ENCODE measurements at places on chromosomes 5 and 9. TPM values are rescaled to one million over a fixed set of nuclear protein-coding genes. Genes with fewer than 3 reads are reported as not detected.

DNA sequence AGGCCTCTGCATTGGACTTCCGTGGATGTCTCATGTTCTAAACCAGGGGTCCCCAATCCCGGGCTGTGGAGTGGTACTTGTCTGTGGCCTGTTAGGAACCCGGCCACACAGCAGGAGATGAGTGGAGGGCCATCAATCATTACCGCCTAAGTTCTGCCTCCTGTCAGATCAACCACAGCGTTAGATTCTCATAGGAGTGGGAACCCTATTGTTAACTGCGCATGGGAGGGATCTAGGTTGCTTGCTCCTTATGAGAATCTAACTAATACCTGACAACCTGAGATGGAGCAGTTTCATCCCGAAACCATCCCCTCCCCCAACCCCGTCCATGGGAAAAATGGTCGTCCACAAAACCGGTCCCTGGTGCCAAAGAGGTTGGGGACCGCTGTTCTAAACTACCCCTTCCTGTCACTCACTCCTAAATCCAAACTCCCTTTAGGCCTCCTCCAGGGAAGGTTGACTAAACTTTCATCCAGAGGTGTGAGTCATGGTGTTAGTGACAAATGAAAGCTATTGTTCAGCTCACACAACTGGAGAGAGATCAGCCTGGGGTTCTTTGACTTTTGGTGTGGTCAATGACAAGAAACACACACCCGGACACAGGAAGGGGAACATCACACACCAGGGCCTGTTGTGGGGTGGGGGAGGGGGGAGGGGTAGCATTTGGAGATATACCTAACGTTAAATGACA is 9.5 kb downstream of the KCNV2 start:
- H3K4me3 ChIP-seq = no peak overlapping the region
- H3K27me3 ChIP-seq = no peaks in the 10 kb centered on the region

- no peak for DNase-seq
- no peaks in the 10 kb centered on the region for H3K36me3 ChIP-seq
- H3K4me1 ChIP-seq = peaks cover 2% of the 10 kb centered on the region
- H3K27ac ChIP-seq = peak overlapping the region; percentile 58
Observed at GRCh38 chr9:761176-761792, 80.2 kb upstream of the DMRT1 start.

DNA sequence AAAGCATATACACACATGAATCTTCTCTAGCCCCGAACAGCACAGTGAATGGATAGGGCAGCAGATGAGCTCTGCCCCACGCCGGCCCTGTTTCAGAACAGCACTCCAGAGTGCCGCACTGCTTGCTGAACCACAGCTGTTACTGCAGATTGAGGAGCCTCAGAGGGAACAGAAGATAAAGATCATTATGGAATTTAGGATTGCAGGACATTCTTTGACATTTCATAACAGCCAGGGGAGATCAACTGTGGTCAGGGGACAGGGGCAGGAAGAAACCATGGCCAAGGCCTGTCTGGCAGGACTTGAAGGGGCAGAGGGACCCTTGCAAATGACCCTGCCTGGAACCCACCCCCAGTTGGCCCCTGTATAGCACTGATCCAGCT is 20.6 kb downstream of the IRF1 start:
- H3K27me3 ChIP-seq = no peaks in the 10 kb centered on the region
- no peak overlapping the region for H3K4me3 ChIP-seq
- DNase-seq = no peak
- no peak overlapping the region for H3K27ac ChIP-seq

The MEF2C gene
- total RNA-seq = 137 TPM

The ELOVL7 gene
- 10.5 TPM for total RNA-seq

GRCh38 chr5:94173100-94173499 is 431.7 kb upstream of the POU5F2 start:
- H3K27me3 ChIP-seq = no peaks in the 10 kb centered on the region
- H3K4me1 ChIP-seq = no peaks in the 10 kb centered on the region
- no peak overlapping the region for H3K27ac ChIP-seq
- no peak for DNase-seq
- no peaks in the 10 kb centered on the region for H3K36me3 ChIP-seq

The ZDHHC11 gene
- 26.0 TPM for total RNA-seq

DNA sequence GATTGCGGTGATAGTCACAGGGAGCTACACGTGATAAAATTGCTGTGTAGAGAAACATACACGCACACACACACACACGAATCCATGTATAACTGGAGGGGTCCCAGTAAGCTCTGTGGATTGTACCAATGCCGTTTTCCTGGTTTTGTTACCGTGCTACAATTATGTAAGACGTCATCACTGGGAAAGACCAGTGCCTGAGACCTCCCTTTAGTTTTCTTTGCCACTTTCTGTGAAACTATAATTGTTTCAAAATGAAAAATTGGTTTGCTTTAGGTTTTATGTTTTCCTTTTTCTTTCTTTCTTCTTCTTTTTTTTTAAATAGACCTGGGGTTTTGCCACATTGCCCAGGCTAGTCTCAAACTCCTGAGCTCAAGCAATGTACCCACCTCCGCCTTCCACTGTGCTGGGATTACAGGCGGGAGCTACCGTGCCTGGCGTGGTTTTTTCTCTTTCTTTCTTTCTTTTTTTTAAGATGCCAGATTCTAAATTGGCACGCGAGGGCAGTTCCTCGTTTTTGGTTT is 21.3 kb downstream of the OR2V2 start:
- no peaks in the 10 kb centered on the region for H3K36me3 ChIP-seq
- no peak overlapping the region for H3K4me3 ChIP-seq
- no peaks in the 10 kb centered on the region for H3K27me3 ChIP-seq
- no peak for DNase-seq
- H3K27ac ChIP-seq = no peak overlapping the region
- no peaks in the 10 kb centered on the region for H3K4me1 ChIP-seq

- H3K36me3 ChIP-seq = peaks cover 6% of the 10 kb centered on the region
- no peaks in the 10 kb centered on the region for H3K4me1 ChIP-seq
- no peak for DNase-seq
- no peak overlapping the region for H3K27ac ChIP-seq
- no peak overlapping the region for H3K4me3 ChIP-seq
- H3K27me3 ChIP-seq = no peaks in the 10 kb centered on the region
Observed at GRCh38 chr5:36179950-36180349, 28.0 kb downstream of the SKP2 start.

The CDX1 gene
- not detected for total RNA-seq

DNA sequence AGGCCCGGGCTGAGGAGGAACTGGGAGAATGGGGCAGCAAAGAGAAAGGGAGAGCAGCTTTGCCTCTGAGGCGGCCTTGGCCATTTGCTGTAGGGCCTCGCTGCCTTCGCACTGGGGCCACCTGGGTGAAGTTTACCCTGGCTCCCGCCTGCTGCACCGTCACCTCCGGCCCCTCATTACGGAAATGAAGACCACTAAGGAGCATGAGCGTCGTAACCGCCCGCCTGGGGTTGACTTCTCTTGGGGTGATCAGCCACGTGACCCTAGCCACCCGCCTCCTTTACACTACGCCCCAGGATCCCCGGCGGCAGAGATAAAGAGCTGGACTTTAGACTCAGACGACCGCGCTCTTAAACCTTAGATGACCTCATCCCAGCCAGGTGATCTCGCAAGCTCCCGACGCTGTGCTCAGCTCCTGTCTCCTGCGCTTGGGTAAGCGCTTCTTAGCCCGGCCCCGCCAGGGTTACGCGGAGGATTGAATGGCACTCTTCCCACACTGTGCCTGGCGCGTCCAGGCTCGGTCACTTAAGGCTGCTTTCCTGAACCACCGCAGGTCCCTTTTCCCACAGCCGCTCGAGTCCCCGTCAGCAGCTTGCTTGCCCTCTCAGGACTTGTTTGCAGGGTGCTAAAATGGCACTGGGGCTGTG is 107.9 kb upstream of the LARP1 start:
- peak overlapping the region; percentile 2 for H3K4me3 ChIP-seq
- H3K27me3 ChIP-seq = no peaks in the 10 kb centered on the region
- no peaks in the 10 kb centered on the region for H3K4me1 ChIP-seq
- H3K27ac ChIP-seq = no peak overlapping the region
- H3K36me3 ChIP-seq = no peaks in the 10 kb centered on the region

The LEAP2 gene
- total RNA-seq = 2.1 TPM

The KIF4B gene
- 0.06 TPM for total RNA-seq

- no peak overlapping the region for H3K4me3 ChIP-seq
- H3K36me3 ChIP-seq = no peaks in the 10 kb centered on the region
- DNase-seq = no peak
- H3K27ac ChIP-seq = peak overlapping the region; percentile 57
Observed at GRCh38 chr9:105297442-105298075, 53.1 kb downstream of the SLC44A1 start.

The WNT8A gene
- total RNA-seq = not detected

- H3K27ac ChIP-seq = no peak overlapping the region
- no peaks in the 10 kb centered on the region for H3K36me3 ChIP-seq
- H3K27me3 ChIP-seq = no peaks in the 10 kb centered on the region
- H3K4me3 ChIP-seq = no peak overlapping the region
- peaks cover 3% of the 10 kb centered on the region for H3K4me1 ChIP-seq
Observed at GRCh38 chr9:96381696-96382095, 1.8 kb downstream of the SLC35D2 start.

DNA sequence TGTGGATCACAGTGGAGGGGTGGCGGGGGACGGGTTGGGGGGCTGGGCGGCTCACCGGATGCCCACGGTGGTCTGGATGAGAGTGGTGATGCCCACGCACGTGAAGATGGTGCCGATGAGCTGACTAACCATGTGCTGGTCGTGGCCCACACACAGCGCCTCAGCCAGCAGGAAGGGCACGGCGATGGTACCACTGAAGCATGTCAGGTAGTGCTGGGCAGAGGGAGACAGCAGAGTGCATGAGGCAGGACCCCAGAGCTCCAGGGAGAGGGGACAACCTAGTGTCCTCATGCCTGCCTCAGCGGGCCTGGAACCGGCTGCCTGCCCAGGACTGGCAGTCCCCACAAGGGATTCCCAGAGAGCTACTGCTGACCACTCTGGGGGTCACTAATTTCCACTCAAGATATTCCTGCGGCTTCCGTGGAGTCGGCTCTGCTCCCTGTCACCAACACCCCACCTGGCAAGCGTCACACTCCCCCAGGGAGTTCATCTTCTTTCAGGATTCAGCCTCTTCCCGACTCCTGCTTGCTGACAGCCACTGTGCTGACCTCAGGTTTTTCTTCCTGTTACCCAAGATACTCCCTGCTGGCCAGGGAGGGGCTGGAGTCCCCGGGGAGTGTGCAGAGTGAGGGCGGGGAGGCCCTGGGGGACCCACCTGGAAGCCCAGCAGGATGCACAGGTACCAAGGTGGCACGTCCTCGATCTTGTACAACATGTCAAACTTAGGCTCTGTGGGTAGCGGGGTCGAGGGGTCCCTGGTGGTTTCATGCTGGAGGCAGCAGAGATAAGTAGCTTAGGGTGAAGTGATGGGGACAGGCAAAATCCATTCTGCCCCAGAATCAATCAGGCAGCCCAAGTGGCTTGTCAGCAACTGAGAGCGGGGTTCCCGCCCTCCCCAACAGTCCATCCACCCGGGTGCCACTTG is 998 bp downstream of the SLC23A1 start:
- H3K27ac ChIP-seq = no peak overlapping the region
- DNase-seq = no peak
- H3K27me3 ChIP-seq = no peaks in the 10 kb centered on the region
- H3K4me3 ChIP-seq = no peak overlapping the region
- H3K4me1 ChIP-seq = no peaks in the 10 kb centered on the region

- DNase-seq = no peak
- no peaks in the 10 kb centered on the region for H3K36me3 ChIP-seq
Observed at GRCh38 chr5:67462147-67462546, 265.5 kb upstream of the CD180 start.

DNA sequence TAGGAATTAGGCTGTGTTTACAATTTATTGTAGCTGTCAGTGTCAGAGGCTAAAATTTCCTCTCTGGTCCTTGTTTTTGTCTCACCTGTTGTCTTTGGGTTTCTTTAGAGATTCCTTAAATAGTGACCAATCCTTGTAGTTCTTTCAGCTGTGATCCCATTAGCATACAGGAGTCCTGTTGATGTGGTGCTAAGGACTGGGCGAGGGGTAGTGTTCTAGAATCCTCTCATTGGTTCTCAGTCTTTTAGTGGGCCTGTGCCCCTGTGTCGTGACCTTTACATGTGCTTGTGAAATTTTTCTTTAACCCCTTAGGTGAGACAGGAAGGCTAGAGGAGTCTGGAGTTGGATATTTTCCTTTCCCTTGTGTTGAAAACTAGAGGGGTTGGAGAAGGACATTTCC is 51.2 kb downstream of the ZNF618 start:
- no peak overlapping the region for H3K27ac ChIP-seq
- no peaks in the 10 kb centered on the region for H3K36me3 ChIP-seq
- H3K4me3 ChIP-seq = no peak overlapping the region
- peaks cover 5% of the 10 kb centered on the region for H3K4me1 ChIP-seq
- DNase-seq = no peak

GRCh38 chr5:148912714-148913398 is 86.4 kb downstream of the ADRB2 start:
- H3K27me3 ChIP-seq = no peaks in the 10 kb centered on the region
- H3K27ac ChIP-seq = no peak overlapping the region
- H3K4me3 ChIP-seq = no peak overlapping the region
- DNase-seq = no peak
- H3K36me3 ChIP-seq = no peaks in the 10 kb centered on the region

DNA sequence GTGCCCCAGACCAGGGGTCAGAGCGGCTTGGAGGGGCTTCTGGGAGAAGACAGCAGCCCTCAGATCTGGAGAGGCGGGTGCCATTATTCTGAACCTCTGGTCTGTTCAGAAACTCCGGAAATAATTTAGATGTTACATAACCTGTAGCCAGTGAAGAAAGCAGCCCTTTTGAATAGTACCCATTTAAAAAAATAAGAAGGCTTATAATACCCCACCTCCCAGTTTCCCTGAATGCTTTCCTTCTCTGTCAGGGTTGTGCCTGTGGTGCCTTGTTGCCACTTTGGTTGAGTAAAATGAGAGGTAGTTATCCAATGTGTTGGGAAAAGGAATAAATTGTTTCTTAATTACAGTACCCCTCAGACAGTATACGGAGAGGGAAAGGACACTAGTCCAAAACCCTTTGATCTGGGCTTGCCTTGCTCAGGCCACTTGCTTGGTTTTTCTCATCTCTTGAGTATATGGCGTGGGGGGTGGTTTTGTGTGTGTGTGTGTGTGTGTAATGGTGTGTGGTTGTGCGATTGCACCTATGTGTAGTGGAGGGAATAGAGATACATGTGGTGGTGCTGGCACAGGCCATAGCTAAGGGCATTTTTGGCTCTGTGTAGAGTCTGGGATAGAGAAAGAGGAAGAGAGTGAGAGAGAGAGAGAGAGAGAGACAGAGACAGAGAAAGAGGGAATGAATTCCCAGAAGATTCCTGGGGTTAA is 59.1 kb upstream of the TLR4 start:
- no peaks in the 10 kb centered on the region for H3K4me1 ChIP-seq
- no peaks in the 10 kb centered on the region for H3K36me3 ChIP-seq
- peak overlapping the region; percentile 37 for H3K4me3 ChIP-seq
- no peak overlapping the region for H3K27ac ChIP-seq
- DNase-seq = no peak

The NR5A1 gene
- not detected for total RNA-seq

The ALDH1A1 gene
- 107 TPM for total RNA-seq

Measured in aorta (tissue), 5 donors.